Lower lobe of right lung (tissue), 2 donors: ENCODE measurements at places on chromosomes 7 and 10.
A peak's percentile ranks its signal among the peaks of the same experiment; 100 is the strongest.

GRCh38 chr10:125783957-125784356 lies 8.3 kb upstream of the MMP21 start:
- DNase-seq, result no peak

DNA sequence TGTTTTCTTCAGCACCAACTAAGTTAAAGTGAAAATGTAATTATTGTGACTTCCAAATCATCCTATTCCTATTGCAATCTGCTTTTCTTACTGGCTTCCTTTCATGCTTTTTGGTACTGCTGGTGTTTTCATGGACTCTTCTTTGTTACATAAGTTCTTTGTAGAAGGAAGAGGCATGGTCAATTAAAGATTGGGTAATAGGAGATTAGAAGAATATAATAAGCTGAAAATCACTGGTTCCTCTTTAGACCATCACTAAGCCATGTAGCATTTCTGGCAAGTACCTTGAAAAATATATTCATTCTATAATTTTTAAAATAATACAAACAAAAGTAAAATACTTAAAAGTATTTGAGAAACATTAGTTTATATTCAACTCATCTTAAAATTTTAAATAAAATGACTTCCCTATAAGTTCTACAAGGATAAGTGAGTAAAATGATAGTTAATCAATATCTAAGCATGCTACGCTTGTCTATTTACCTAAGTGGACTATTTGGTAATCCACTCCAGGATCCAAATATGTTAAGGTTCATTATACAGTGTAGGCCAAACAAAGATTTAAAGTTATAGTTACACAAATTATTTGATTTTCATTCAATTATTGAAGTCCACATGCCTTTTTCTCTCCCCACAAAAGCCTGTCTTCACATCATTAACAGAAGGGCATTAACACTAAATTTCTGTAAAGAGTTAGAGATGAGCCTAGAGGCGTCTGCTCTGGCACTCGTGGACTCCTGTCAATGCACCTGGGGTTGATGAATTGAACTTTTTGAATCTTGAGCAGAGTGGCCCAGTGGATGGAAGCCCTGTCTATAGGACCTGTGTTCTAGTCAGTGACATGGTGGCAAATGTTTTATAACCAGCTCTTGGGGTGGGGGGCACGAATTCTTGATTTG lies 408.1 kb downstream of the INHBA start:
- no peak for DNase-seq

- no peak for DNase-seq
Observed at GRCh38 chr10:110684800-110685446, 40.8 kb downstream of the RBM20 start.

DNA sequence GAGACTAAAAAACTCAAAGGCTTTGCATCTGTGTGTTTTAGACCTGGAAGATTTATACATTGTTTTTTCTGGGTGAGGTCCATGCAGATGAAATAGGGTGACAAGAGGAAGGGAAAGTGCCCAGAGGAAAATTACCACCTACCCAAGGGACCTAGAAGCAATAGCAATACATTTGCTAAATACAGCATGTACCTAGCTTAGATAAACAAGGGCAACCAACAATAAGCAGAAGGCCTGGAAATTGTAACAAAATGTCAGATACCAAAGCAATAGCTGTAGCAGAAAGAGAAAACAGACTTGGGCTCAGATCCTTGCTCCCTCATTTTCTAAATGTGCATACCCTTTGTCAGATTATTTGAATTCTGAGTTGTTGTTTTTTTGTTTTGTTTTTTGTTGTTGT lies 318.4 kb upstream of the KMT2E start:
- no peak for DNase-seq

- DNase-seq, result no peak
Observed at GRCh38 chr7:74297516-74298233, 8.5 kb downstream of the CLIP2 start.

DNA sequence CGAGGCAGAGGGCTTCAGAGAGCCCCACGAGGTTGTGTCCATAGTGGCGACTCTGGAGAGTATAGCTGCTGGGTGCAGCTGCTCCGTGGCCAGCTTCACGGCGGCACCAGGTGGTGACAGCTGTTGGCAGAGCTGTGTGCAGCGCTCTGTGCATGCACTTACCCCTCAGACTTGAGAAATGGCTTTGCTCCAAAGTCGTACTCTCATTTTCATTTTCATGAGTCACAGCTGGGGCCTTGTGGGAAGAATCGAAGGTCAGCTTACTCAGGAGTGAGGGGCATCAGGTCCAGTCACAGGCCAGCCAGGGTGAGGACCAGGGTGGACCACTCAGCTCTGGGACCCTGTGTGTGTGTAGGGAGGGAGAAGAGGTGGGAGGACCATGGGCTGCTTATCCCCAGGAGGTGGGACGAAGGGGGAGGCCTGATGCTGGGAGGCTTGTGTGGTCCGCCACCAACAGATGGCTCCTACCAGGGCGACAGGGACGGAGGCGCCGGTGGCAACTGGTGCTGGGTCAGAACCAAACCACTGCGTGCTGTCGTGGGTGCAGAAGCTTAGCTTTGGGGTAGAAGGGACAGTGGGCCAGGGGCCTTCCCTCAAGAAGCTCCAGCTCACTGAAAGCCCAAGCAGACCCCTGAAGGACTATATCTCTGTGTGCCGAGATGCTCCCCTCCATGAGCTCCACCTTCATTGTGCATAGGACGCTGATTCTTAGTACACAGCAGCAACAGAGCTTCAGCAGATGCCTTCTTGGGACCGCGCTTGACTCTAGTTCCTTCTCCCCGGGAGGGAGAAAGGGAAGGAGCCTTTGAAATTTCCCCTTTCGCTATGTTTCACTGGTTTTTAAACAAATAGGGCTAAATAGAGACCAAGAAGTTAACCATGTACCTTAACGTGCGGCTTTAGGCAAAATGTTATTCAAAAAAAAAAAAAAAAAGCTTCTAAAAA lies 225.0 kb downstream of the CELF2 start:
- no peak for DNase-seq

DNA sequence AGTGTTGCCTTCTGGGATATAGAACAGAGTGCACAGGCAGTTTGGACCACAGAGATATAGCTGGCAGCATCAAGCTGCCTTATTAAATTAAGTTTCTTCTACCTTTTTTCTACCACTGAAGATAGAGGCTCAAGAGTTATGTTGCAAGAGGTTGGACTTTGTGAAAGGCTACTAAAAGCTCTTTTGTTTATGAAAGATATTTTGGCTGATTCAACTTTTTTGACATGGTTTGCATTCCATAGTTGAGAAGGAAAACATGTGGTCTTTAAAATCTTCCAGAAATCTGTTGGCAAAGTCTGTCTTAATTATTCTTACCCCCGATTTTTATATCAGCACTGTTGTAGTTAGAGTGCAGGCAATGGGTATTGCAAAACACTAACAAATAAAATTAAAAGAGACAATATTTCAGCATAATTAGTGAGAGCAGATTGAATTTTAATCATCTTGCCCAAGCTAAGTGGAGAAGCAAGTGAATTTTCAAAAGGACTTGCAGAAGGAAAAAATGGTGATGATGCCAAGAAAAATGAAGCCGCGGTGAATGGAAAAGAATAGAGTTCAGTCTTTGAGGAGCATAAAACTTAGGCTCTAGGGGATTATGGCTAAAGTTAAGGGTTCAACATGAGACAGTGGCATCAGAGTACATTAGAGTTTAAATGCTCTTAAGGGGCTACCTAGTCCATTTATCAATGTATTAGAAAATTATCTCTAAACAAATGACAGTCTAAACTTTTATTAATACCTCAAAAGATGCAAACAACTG lies 450.9 kb upstream of the CNTNAP2 start:
- DNase-seq, result no peak

DNA sequence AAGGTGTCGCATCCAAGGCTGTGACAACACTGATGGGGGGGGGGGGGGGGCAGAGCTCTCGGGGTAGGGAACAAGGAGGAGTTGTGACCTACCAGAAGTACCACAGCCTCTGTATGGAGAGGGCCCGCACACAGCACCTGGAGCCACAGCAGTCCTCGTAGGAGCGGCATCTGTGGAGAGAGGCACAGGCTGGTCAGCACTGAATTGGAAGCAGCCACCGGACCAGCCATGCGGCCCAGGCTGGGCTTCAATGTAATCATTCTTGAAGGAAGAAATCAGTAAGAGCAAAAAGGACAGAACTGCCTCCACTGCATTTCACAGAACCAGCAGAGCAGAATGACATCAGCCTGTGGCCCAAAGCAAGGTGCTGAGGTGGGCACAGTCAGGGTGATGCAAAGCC lies 74.8 kb downstream of the VOPP1 start:
- DNase-seq, result no peak

GRCh38 chr7:183496-184292 lies 8.7 kb upstream of the FAM20C start:
- DNase-seq, result no peak

- no peak for DNase-seq
Observed at GRCh38 chr7:127745445-127745844, 93.5 kb downstream of the SND1 start.

DNA sequence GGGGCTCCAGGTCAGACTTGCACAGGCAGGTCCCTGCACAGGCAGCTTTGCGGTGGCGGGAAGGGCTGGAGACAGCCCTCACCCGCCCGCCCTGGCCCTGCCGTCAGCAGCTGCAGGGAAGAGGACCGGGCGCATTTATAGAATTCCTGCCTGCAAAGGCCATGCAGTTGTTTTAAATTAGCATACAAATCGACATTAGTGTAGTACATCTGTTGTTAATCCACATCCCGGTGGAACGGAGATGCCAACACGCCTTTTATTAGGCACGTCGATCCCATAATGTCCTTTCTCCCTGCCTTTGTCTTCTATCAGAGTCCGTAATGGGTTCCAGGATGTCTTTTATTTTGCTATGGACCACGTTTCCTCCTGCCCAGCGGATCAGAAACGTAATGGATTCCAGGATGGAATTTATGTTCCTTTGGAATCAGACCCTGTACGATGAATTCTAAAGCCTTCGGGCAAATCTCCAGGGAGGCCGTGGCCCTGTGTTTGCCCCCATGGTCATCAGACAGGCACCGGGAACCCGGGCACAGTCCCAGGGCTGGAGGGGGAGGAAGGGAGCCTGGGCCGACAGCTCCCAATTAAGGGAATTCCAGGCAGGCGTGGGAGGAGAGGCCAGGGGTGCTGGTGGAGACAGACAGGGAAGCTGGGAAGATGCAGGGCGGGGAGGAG lies 123.9 kb downstream of the COL26A1 start:
- DNase-seq, result no peak

DNA sequence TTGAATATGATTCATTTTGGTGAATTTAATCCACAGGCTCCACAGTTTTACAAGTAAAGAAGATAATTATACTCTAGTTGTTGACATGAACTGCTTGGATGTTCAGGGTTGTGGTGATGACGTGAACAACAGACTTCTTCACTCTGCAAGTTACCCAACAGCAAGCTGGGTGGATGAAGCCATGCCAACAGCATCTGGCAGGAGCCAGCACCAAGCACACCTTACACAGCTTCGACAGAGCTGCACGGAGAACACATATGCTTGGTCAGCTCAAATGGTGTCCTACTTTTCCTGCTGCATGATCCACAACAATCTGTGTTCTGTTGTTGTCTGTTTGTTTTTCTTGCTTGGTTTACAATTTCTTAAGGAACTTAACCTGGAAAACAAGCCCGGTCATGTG lies 9.8 kb downstream of the NOD1 start:
- no peak for DNase-seq

- DNase-seq, result no peak
Observed at GRCh38 chr7:112788778-112789343, 1.3 kb downstream of the TMEM168 start.

DNA sequence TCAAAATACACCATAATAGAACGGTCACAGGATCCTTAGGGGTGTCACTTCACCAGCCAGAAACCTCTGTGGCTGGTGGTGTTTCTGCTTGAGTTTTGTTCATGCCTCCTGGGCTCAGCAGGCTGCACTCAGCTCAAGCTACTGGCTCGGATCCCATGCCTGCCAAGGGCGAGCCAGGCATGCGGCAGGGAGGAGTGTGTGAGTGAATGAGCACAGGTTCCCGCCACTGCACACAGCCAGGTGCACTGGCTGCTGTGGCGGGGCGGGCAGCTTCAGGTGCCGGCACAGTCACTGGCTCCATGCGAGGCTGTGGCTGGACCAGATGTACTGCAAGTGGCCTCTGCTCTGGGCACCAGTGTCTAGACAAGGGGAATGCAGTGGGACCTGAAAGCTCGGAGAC lies 29.5 kb downstream of the CLDN12 start:
- DNase-seq, result no peak

DNA sequence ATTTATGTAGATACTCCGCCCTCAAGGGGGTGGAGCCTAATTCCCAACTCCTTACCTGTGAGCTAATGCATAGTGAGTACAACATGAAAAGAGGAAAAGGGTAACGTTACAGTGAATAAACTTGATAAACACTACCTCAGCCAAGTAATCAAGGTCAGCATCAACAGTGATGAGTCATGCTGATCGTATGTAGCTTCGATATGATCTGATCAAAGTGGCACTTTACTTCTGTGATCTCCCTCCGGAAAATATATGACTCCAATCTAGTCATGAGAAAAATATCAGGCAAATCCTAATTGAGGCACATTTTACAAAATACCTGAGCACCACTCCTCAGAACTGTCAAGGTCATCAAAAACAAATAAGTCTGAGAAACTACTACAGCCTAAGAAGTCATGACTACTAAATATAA lies 70.4 kb downstream of the VTI1A start:
- no peak for DNase-seq

DNA sequence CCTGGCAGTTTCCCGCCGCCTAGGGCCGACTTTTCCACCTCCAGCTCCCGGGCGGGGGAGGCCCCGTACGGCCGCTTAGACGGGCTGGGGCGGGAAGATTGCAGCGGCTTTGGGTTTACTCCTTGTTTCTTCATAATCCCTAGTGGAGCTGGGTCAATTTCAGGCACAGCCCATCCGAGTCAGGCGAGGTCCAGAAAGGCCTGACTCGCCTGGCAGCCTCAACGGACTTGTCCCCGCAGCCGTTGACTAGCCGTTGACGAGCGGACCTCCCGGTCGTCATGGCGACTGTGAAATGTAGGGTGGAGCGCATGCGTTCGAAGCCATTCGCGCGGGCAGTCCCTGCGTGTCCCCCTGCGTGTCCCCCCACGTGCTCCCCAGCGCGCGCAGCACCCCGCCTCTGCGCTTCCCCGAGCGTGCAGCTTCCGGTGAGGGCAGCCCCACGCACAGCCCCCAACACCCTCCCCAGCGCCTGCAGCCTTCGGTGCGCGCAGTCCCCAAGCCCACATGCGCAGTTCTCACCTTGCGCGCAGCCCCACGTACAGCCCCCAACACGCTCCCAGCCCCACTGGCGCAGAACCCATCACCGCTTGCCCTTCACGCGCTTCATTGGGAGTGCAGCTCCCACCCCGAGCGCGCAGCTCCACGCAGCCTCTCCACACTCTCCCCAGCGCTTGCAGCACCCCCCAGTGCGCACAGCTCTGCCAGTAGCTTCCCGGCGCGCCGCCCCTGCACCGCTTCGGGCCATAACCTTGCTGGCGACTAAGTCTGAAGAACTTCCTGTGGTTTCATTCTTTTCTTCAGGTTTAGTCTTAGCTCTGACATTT lies 67.8 kb downstream of the TBX20 start:
- no peak for DNase-seq

GRCh38 chr7:91632234-91632940 lies 248.1 kb downstream of the MTERF1 start:
- DNase-seq, result no peak

DNA sequence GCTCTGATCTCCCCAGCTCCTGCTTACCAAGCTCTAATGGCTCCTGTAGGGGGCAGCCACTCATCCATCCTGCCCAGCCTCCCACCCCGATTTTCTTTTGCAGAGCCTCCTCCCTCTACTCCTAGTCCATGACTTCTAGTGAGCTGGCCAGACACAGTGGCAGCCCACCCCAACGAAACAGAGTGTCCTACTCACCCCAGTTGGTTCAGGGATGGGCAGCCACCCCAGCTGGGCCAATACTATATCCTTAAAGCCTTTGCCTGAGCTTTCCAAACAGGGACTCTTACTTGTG lies 77.1 kb downstream of the GRID1 start:
- no peak for DNase-seq

- peak; percentile 57 for DNase-seq
Observed at GRCh38 chr7:24757353-24758275, at the start of gene GSDME. TSS of gene GSDME (minus strand) at chr7:24757464. CDS start at chr7:24749774, 7,690 bp downstream.
